Hematopoietic multipotent progenitor cell treated with erythropoietin and hydrocortisone succinate and interleukin-3 and kit ligand, for 17 days (in vitro differentiated cells): ENCODE measurements at places on chromosomes 16 and 17.

GRCh38 chr16:72975809-72976437 lies 72.0 kb downstream of the ZFHX3 start:
- no peak for DNase-seq

DNA sequence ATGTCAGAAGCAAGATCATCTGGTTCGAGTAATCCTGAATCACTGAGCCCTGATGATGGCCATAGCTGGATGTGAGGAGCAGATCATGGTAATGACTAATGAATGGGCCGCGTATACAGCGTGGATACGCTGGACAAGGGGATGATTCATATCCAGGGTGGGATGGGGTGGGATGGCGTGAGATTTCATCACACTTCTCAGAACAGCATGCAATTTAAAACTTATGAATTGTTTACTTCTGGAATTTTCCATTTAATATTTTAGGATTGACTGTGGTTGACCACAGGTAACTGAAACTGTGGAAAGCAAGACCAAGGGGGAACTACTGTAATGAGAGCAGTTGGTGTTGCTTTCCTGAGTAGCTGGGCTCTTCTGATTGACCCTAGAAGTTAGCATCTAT lies 225.5 kb downstream of the STX8 start:
- no peak for DNase-seq

GRCh38 chr17:76697702-76698465 lies 12.9 kb downstream of the MXRA7 start:
- no peak for DNase-seq

GRCh38 chr17:31690151-31690551 lies 168.9 kb downstream of the COPRS start:
- DNase-seq: no peak
